Fibroblast of skin of right quadriceps (primary cell): ENCODE measurements at places on chromosomes 12 and 14.

- DNase-seq: peak; percentile 37
These were observed 313.6 kb downstream of the ZFP36L1 start for GRCh38 chr14:68479247-68479646.

- no peak for DNase-seq
These were observed 554 bp upstream of the ATF7 start for GRCh38 chr12:53626702-53627169.

GRCh38 chr12:49870501-49871262, 27.8 kb upstream of the BCDIN3D start:
- no peak for DNase-seq

- DNase-seq: no peak
These were observed 504.6 kb downstream of the ALG10 start for GRCh38 chr12:34526946-34527345.

GRCh38 chr14:101595887-101596721, 34.8 kb downstream of the DIO3 start:
- no peak for DNase-seq

DNA sequence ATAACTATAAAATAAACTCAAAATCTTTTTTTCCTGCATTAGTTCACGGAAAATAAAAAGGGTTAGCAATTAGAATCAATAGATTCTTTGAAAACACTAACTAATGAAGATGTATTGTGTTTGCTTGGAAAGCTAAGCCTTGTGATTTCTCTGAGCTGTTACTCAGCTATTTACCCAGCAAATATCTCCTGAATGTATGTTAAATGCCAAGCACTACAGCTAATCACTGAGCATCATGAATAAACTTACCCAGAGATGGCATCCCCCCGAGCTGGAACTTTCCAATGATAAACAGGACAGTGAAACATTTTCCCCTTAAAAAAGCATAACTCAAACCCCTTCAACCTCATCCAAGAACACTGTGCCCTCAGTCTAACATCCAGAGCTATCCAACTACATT, 71.2 kb downstream of the SLC2A13 start:
- DNase-seq: no peak

GRCh38 chr12:9143929-9144729, 28.4 kb upstream of the A2M start:
- no peak for DNase-seq

DNA sequence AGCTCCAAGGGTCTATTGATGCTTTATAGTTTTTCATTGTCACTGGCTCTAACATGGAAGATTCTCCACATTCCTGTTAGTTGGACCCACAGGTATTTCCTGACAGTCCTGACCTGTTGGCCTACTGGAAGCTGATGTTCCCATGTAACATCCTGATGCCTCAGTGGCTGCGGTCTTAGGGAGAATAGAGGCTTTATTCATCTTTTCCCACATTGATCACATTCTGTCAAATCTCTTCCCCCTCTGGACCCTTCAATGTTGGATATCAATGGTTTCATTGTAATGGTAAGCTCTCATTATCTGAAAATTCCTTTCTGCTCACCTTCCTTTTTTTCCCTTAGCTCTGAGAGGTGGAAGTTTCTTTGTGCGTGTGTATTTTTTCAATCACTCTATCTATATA, 280.9 kb upstream of the TBX3 start:
- no peak for DNase-seq

- DNase-seq: no peak
These were observed 135.3 kb downstream of the AEBP2 start for GRCh38 chr12:19574601-19575000.

- no peak for DNase-seq
These were observed 58.7 kb upstream of the OR10AD1 start for GRCh38 chr12:48261773-48262172.

DNA sequence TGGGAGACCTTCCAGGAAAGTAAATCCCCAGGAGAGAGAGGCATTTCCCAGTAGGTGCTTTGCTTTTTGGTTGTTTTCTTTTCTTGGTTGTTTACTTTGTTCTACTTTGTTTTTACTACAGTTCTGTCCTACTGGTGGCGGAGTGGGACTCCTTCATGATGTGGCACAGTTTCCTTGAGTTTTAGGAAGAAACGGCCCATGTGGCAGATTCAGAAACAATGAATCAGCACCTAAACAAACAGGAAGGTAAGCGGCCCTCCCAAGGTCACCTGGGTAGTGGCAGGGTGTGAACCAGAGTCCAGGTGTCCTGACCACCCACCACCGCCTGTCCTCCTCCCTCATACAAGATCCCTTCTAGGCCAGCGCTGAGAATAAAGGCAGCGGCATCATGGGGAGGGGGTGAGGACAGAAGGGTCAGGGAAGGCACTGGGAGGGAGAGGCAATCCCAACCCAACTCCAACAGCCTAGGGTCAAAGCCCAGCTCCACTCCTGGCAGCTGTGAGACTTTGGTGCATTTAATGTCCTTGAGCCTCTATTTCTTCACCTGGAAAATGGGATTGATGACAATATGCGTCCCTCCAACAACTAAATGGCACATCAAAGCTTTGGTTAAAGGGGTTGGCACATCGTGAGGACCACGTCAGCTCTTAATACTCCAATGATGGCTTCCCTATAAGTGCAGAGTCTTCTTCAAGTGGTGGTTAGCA, 111.5 kb upstream of the BCL2L14 start:
- DNase-seq: no peak

GRCh38 chr14:91780452-91780851, 48.6 kb upstream of the CATSPERB start:
- DNase-seq: no peak

GRCh38 chr14:61125867-61126572, 145.0 kb downstream of the SLC38A6 start:
- DNase-seq: peak; percentile 71

DNA sequence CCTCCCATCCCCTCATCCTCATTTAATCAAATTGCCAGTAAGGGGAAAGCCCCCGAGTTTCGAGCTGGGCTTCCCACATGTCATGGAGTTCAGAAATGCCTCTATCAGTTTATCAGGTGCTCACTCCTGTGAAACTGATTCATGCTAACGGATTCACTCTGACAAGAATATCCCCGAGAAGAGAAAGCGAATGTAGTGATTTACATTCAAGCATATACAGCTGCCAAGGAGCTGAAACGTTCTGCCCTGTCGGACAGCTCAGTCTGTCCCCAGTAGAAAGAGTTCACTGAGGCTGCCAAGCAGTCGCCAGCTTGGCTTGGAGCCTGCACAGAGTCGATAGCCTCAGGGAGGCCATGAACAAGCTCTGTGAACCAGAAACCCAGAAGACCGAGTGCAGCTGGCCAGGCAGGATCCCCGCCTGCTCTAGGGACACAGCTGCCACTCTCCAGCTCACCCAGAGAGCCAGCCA, 88.4 kb downstream of the TMCC3 start:
- DNase-seq: no peak

DNA sequence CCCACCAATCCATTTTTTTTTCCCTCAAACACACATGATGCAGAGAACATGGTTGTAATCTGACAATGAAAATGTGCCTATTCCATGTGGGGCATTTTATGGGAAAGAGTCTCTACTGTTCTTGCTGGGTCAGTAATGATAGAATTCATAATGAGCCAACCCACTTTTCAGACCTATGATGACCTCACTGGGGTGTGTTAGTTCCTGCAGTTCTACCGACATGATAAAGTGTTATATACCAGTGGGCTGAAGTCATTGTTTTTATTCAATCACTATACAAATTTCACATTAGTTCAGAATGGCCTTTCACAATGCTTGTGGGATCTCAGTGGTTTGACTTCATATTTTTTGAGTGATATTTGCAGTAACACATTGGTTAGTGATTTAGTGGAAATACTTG, 47.5 kb downstream of the PPFIBP1 start:
- peak; percentile 89 for DNase-seq
